ENCODE measurements at places on chromosomes 6 and 20.

GRCh38 chr6:116661594-116661993 is 7.0 kb downstream of the ZUP1 start:
- no peak for DNase-seq

DNA sequence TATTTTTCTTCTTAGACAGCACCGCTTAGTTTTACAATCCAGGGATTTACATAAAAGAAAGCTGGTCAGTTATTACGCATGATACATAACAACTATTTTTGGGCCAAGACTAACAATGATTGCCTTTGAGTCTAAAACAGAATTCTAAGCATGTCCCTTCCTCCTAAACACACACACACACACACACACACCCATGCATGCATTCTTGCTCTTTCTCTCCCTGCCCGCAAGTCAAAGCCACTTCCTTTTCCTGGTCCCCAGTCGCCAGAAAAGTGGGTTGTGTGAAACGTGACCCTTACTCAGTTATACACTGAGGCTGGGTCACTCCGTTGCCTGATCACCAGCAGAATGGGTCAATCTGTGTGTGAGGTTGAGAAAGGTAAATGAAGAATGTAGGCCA is 31.4 kb downstream of the FYN start:
- DNase-seq = no peak

DNA sequence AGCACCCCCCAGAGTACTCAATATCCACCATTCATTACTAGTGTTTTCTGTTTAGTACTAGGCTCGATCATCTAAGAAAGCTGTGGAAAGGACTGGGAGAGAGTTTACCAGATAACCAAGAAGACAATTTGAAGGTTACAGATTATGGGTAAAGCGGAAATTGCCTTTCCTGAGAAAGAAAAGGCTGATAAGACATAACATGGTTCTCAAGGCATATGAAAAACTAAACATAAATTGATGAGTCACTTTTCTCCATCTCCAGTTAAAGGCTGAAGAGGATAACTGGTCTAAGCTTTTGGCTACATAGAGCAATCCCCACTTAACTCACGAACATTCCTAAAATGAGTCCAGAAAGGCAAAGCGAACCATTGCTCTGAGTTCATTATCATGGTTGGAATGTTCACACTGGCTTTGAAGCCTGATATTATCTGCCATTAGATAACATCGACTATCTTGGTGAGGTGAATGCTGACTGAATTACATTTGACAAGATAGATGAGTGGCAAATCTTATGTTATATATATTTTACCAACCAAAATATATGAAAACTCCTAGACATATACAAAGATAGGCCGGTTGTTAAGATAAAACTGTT is 65.8 kb downstream of the BTBD9 start:
- DNase-seq = no peak

DNA sequence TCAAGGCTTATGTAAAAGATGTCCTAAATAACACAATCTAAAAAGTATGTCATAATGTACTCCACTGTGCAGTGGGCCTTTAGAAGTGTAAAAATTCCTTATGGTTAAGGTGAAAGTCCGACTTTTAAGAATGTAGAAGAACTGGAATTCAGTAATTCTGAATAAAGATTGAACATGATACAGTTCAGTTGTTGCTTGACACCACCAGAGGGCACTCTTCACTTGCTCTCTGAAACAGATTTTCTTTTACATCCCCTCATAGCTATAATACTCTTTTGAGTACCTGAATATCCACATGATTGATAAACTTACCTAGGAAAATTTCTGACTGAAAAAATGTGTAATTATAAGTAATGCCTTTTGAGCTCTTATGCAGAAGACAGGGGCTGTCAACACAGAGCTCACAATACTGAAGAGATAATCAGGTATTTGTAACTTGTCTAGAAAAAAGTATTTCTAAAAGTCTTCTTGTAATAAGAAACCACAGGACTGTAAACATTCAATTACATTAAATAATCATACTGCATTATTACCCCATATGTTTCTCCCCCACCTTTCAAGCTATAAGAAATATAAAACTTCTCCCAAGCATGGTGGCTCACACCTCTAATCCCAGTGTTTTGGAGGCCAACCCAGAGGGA is 92.1 kb downstream of the POPDC3 start:
- no peak for DNase-seq

GRCh38 chr20:59035381-59035780 is 3.2 kb upstream of the ATP5F1E start:
- DNase-seq = no peak

DNA sequence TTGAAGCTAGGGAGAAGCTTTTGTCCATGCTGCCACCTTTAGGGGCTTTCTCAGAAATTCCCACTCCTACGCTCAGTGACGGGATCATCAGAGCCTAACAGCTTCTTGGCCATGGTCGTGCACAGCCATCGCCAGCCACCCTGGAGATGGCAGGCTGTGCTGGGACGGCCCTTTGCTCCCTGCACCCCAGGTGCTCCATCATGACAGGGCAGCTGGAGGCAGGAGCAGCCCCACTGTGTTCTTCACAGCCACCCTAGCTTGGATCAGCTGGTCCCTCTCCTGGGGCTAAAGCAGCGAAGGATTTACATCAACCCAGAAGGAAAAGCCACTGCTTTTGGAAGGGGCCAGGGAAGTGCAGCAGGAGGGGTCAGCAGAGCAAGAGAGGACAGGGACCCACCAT is 235.9 kb downstream of the LY86 start:
- DNase-seq = no peak

DNA sequence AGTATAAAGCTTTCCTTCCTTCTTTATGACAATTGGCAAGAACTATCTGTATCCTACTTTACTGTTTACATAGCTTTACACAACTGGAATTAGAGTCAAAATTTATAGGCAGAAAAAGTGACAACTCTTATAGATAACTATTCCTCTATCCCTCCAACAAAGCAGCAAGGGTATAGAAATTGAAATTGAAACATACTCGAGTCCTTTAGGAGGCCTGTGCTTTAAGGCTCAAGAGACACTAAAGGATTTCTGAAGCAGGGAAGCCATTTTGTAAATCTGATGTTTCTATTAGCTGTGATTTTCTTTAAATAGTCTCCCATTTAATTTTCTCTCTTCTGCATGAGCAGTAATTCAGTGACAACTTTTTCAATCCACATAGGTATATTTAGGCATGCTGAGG is 567.6 kb upstream of the MAN1A1 start:
- DNase-seq = no peak

DNA sequence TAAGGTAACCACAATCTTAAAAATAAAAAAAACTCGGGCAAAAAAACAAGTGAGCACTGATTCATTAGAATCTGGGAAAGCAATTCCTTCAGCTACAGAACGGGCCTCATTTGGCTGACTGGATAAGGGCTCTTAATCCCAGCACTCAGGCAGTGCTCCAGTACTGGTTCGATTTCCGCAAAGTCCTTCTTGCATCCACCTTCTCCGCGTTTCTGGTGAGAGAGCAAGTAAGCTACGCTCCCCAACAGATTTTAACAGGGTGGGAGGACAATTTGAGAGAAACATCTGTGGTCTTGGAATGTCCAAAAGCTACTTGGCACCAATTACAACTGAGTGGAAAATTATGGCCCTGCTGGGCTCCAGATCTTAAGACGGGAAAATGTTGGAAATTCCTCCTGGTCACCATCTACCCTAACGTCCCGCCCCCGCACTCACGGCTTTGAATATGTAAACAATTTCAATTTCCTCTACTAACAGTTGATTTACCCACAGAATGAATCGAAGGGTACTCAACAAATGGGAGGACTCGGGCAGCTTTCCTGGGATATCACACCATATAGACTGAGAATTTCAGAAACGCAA is 18.1 kb upstream of the ZSCAN9 start:
- no peak for DNase-seq

GRCh38 chr20:18831830-18832499 is 18.4 kb downstream of the SCP2D1 start:
- no peak for DNase-seq

GRCh38 chr20:24971376-24972101 is 21.0 kb downstream of the APMAP start:
- DNase-seq = no peak

DNA sequence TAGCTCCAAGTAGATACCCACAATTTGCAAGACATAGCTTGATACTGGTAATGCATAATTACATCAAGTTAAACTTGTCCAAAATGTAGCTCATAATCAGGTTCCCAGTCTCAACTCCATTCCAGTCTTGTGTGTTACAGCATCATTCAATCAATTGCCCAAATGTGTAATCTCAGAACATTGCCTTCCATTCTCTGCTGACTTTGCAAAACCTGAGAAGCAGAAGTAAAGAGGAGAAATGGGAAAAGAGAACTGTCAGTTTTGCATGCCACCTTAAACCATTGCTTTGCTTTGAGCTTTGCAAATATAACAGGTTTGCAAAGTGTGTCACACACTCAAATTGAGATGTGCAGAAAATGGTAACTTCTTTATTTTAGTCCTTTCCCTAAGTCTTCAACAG is 40.3 kb upstream of the CNKSR3 start:
- DNase-seq = no peak

- no peak for DNase-seq
Measured at GRCh38 chr20:17935186-17935585, 33.4 kb downstream of the SNX5 start.

DNA sequence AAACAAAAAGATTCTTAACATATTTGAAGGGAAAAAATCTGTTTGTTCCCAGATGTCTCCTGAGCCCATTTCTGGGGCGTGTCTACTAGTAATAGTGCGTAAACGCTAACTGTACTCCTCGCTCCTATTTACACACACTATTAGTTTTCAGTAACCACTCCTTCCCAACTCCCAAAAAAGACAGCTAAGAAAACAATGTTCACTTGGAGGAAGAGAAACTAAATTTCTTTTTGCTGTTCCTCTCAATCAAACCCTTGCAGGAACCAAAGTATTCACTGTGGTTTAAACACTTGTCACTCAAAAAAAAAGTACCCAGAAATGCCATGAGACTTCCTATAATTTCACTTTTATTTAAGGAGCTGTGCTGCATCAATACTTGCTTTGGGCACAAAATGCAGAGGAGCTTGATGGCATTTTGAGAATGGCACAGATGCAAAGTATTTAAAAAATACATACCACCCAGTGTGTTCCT is 118.2 kb downstream of the BACH2 start:
- DNase-seq = no peak

DNA sequence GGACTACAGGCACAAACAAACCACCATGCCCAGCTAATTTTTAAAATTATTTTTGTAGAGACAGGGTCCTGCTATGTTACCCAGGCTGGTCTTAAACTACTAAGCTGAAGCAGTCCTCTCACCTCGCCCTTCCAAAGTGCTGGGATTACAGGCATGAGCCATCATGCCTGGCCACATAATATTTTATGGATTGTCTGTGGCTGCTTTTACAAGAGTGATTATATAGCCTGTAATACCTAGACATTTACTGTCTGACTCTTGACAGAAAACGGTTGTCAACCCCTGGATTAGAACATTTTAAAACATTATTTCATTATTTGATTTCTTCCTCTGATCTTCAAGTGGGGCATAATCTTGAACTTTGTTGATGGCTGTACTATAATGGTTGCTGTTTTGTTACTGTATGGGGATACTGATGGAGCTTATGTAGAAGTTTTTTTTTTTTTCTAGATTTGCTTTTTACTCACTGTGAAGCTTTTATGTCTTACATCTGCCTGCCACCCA is 14.3 kb downstream of the PARD6B start:
- no peak for DNase-seq

DNA sequence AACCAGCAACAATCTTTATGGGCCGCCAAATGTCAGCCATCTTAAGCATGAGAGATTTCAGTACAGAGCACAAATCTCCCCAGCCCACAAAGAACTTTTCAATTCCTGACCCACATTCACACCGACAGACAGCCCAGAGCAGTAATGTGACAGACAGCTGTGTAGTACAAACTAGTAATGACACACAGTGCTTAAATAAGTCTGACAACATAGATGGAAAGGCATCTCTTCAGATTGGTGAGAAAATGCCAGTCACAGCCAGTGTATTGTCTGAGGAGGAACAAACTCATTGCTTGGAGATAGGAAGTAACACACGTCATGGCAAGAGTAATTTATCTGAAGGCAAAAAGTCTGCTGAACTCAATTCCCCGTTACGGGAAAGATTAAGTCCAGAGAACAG is 36.0 kb downstream of the KIZ start:
- no peak for DNase-seq

DNA sequence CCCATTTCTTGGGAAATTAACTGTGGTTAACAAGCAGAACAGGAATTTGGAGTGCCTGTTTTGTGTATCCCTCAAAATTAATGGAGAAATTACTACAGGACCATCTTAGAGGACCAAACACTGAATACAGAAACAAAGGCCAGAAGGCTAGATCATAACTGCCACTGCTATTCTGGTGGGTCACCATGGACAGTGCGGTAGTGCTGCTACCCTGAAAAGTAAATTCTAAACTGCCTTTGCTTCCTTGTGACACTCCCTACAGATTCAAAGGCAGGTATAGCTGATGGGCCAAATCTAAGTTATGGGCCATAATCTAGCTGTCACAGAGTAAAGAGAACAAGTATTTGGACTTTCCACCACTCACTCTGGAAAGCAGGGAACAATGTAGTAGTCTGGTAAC is 575.8 kb upstream of the ADGRB3 start:
- DNase-seq = no peak

- no peak for DNase-seq
Measured at GRCh38 chr6:97306544-97307320, 23.7 kb upstream of the MMS22L start.

GRCh38 chr6:158109748-158110147 is 58.3 kb downstream of the SERAC1 start:
- DNase-seq = no peak

- no peak for DNase-seq
Measured at GRCh38 chr20:50690650-50691572, at the start of gene RIPOR3. TSS of gene RIPOR3 (minus strand) at chr20:50691542. CDS start at chr20:50691128, 414 bp downstream.

DNA sequence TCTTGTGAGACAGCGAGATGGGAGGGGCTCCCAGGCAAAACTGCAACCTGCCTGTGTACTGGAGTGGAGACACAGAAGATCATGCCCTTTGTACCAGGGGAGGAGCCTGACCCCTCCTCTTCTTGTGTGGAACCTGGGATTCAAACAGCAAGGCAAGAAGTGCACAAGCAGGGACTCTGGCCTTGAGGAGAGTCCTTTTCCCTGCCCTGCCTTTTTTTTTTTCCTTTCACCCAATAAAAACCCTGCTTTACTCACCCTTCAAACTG is 251.8 kb upstream of the OPRM1 start:
- DNase-seq = no peak

GRCh38 chr6:40336296-40336695 is 250.9 kb downstream of the LRFN2 start:
- DNase-seq = no peak

DNA sequence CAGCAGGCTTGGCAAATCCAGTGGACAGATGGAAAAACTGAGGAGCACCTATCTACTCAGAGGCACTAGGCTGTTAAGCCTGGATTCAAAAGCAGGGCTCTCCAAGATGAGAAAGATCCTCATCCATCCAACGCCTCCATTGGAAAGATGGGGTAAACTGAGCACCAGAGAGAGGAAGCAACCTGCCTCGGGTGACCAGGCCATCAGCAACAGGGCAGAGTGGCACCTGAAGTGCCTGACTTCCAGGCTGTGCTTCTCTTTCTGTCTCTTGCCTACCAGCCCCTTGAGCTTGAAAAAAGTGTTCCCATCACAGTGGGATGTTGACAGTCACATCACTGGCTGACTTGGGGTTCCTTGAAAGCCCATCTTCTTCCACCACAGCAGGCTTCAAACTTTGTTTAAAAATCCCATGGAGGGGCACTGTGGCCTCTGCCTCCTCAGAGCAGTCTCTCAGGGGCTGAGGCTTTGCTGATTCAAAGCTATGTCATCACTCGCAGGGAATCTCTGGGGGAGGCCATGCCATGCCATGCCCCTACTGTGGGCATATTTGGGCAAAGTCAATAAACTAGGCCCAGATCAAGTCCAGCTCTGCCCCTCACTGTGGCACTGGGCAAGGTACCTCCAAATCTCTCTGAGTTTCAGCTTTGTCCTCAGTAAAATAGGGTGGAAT is 44.8 kb upstream of the TGM2 start:
- DNase-seq = no peak
